ENCODE measurements at places on chromosomes 1 and 21.

DNA sequence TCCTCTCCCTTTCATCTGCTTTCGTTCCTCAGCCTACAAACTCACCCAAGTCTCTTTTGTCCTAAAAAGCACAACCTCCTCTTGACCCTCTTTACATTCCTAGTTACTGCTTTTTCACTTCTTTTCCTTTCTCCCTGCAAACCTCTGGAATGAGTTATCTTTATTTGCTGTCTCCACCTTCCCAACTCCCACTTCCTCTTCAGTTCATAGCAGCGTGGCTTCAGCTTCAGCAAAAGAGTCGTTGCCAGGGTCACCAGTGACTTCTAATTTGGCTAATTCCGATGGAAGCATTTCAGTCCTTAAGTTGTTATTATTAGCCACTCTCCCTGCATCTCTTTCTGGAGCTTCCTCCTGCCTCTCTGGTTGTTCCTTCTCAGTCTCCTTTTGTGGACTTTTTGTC is 6.2 kb upstream of the TMEM54 start:
- DNase-seq = no peak

- no peak for DNase-seq
Measured at GRCh38 chr1:62024690-62025089, 170.0 kb upstream of the L1TD1 start.

- no peak for DNase-seq
Measured at GRCh38 chr1:67684526-67685066, 405 bp upstream of the GADD45A start.

- no peak for DNase-seq
Measured at GRCh38 chr1:202279806-202280205, 61.9 kb downstream of the UBE2T start.

DNA sequence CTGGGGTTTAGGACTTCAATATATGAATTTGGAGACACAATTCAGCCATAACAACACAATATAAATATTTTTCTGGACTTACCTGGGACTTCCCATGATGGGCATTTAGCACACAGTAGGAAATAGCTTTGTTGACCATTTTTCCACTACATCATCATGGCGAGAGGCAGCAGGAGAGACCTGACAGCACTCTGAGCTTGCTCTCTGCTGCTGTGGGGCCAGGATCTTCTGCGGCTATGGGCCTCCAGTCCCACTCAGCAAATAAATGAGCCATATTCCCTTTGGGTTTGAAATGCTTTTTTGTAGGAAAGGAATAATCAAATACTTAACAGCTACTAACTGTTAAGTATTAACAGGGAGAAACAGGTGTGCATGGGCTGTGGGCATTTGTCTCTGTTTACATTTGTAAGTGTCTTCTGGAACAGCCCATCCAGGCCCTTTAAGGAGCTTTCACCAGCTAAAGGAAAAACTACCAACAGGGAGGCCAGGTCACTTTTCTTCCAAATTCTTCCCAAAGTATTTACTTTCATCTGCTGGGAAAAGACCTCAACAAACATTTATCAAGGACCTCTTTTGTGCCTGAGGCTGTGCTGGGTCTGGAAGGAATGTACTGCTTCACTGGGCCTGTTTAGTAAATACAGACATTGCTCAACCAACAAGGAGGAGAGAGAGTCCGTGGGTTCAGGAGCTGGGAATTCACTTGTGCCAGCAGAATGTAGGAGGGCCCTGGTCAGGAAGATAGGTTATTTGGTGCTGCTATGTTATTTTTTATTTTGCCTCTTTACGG is 133.2 kb downstream of the LRIG2 start:
- no peak for DNase-seq

DNA sequence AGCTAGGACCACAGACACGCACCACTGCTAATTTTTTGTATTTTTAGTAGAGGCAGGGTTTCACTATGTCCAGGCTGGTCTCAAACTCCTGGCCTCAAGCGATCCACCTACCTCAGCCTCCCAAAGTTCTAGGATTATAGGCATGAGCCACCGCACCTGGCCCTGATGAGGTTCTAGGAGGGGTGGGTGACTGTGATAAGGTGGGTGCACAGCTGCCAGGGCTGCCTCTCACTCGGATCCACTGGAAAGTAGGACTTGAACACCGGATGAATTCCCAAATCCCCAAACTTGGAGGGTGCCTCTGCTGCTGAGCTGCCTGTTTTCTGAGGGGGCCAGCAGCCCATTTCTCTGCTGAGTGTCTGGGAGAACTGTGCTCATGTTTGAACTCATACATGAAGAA is 68.2 kb upstream of the PARP1 start:
- no peak for DNase-seq
